Right renal pelvis (tissue), 4 donors: ENCODE measurements at places on chromosomes 12 and 14. TPM values are rescaled to one million over a fixed set of nuclear protein-coding genes. Genes with fewer than 3 reads are reported as not detected.

DNA sequence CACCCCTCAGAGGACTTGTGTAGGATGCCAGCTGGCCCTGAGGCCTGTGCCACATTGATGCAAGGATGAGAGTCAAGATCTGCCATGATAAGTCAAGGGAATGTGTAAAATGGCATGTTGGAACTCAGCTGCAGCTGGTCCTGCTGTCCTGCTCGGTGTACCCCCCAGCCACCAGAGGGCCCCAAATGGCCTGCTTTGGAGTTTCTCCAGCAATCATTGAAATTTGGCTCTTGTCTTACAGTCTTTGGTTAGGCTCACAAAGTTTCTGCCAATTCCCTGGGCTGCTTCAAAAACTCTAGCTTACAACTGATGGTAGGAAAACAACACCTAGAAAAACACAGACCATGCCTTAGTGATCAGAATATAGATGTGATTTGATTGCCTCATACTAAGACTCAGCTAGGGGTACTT lies 76.8 kb downstream of the HSD17B6 start:
- no peak for DNase-seq

The ST8SIA1 gene
- 6.3 TPM for polyA plus RNA-seq

- DNase-seq = no peak
Observed at GRCh38 chr12:98439981-98440581, 75.3 kb upstream of the TMPO start.

The M6PR gene
- polyA plus RNA-seq = 189 TPM

- no peak for DNase-seq
Observed at GRCh38 chr12:93192878-93193277, 184.8 kb upstream of the NUDT4 start.

The CCDC177 gene
- polyA plus RNA-seq = 0.13 TPM

DNA sequence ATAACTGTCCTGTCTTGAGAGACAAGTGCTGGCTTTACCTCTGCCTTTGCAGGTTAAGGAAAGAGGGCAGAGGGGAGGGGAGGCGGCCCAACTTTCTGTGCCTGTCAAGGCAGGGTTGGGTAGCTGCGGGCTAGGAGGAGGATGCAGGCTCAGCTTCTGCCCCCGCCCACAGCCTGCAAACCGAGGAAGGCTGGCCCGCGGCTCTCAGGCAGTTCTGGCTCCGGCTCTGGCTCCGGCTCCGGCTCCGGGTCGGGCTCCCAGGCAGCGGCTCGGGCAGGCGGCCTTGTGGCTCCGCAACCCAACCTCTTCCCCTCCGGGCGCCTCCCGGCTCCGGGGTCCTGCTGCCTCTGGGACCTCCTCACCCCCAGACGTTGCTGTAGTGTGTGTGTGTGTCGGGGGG lies 92.9 kb downstream of the TMEM30B start:
- DNase-seq = no peak

DNA sequence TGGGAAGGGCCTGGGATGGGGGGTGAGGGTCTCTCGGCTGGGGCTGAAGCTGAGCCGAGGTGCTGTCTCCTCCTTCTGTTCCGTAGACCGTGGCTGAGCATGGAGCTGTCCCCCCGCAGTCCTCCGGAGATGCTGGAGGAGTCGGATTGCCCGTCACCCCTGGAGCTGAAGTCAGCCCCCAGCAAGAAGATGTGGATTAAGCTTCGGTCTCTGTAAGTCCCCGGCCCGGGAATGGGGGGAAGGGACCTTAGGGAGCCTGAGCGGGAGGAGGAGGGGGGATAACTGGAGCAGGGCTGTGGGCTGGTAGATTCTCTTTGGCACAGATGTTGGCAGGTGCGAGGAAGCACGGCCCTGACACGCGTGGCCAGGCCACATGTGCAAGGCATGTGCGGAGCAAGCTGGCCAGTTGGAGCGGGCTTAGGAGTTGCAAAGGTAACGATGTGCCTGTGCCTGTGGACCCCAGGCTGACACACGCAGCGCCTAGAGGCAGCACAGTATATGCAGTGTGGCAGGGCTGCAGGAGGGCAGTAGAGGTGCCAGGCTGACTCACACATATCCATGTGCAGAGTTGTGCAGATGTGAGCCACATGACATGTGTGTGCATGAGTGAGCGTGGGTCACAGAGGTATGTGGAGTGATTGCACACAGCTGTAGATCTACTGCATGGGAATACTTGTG lies 512 bp downstream of the PDE1B start:
- no peak for DNase-seq

The SRP54 gene
- 69.7 TPM for polyA plus RNA-seq

The RHEBL1 gene
- polyA plus RNA-seq = 1.7 TPM

GRCh38 chr12:6608592-6609281 lies 1.6 kb upstream of the CHD4 start:
- no peak for DNase-seq

DNA sequence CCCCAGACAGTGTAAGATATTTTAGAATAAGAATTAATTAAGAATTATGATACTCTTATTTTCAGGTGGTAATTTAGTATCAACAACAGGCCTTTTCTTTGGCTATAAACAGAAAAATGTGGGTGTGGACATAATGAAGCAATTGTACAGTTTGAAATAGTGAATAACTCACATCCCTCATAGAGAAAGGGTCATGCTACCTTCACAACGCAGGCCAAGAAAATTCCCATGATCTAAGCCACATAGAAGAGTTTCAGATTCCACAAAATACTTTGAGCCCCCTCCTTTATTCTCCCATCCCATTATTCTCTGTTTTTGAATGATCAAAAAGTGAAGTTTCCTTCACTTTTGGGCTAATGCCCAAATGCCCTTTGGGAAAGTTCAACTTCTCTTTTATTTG lies 23.5 kb upstream of the DHRS7 start:
- no peak for DNase-seq

The GPR65 gene
- polyA plus RNA-seq = 0.58 TPM

The RAD51AP1 gene
- 32.9 TPM for polyA plus RNA-seq

The SYCP3 gene
- 0.37 TPM for polyA plus RNA-seq

DNA sequence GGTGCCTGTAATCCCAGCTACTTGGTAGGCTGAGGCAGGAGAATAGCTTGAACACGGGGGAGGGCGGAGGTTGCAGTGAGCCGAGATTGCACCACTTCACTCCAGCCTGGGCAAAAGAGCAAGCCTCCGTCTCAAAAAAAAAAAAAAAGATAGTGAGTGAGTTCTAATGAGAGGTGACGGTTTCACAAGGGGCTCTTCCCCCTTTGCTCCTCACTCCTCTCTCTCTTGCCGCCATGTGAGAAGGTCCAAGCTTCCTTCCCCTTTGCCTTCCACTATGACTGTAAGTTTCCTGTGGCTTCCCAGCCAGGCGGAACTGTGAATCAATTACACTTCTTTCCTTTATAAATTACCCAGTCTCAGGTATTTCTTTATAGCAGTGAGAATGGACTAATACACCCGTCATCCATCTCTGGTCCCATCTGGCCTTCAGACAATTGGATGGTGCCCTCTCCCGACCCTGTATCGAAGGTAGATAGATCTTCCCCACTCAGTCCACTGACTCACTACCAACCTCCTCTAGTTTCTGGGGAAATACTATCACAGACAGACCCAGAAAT lies 27.0 kb upstream of the RCOR1 start:
- no peak for DNase-seq

The CDKL1 gene
- polyA plus RNA-seq = 7.1 TPM

The KIF5A gene
- 0.39 TPM for polyA plus RNA-seq

GRCh38 chr12:132396657-132397056 lies 67.3 kb upstream of the GALNT9 start:
- no peak for DNase-seq
